ENCODE measurements at places on chromosomes 6 and 20.

DNA sequence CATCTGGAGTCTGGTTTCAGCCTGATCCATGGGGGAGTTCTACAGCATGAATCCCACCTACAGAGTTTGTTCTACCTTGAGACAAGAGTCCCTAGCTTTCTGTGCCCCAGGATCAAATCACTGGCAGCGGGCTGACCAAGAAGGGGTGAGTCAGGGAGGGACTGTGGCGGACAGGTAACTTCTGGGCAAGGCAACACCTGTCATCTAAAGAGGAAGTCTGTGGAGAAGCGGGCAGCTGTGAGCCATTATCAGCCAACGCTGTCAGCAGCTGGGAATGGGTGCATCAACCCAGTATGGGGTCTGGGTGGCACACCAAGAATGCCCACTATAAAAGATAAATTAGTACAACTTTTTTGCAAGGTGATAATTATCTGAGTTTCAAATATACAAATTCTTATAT lies 45.9 kb downstream of the UBE3D start:
- DNase-seq: no peak

GRCh38 chr6:138925806-138926205 lies 62.2 kb downstream of the REPS1 start:
- DNase-seq: no peak

GRCh38 chr20:9360431-9360830 lies 154.0 kb upstream of the LAMP5 start:
- DNase-seq: no peak

DNA sequence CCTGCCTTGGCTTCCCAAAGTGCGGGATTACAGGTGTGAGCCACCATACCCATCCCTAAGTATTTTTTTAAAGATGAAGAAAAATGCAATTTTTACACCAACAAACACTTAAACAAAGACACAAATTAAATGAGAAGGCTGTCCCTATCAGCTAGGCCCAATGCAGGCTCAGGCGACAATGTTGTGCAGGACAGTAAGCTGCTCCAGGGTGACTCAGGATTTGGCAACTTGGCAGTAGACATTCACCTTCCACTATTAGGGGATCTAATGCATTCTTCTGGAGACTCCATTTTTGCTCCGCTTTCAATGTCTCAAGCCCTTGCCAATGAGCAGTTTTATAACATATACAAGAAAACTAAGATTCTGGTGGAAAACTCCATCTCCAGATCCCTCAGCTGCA lies 19.7 kb downstream of the NDRG3 start:
- no peak for DNase-seq

GRCh38 chr6:166955121-166955864 lies 1.1 kb downstream of the RNASET2 start:
- DNase-seq: no peak

DNA sequence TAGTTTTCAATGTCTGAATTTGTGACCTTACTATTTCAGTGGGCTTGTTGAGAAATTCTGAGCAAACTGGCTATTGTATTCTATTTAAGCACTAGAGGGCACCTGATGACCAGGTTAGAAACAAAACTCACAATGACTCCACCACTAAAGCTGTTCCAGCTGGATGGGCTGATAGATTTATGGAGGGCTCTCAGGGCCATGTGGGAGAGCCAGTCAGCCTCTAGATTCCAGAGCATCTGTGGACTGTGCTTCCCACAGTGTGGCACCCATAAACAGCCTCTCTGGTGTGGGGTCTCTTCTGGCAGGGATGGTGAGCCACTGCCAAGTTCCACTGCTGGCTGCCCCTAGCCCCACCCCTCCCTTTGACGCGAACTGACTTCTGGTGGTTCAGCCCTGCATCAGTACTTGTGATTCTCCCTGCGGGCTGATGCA lies 29.2 kb downstream of the C6orf58 start:
- peak; percentile 26 for DNase-seq

DNA sequence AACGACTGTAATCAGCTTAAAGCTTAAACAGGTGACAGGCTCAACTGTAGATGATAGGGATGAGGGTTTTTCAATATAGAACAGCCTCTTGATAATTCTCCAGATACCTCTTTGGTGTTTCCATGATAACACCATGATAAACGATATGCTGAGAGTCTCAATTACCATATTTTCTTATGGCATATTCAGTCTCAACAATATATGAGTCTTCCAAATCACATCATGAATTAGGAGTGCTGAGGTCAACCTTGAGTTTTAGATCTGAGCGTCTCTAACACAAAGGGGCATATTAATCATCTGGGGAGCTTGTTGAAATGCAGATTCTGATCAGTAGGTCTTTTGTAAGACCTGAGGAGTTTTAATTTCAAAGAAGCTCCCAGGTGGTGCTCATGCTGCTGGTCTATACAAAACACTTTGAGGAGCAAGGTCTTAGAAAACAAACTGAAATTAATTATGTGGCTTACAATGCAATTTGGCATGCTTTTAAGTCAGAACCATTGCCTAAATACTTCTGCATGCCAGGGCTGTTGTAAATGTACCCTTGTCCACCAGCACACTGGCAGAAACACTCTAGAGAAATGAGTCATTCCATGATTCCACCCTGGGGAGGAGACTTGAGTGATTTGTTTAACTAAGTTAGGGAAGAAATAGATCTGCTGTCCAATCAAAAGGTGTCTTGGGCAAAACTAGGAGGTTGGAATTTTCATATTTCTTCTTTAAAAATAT lies 49.6 kb downstream of the PTCHD4 start:
- no peak for DNase-seq

DNA sequence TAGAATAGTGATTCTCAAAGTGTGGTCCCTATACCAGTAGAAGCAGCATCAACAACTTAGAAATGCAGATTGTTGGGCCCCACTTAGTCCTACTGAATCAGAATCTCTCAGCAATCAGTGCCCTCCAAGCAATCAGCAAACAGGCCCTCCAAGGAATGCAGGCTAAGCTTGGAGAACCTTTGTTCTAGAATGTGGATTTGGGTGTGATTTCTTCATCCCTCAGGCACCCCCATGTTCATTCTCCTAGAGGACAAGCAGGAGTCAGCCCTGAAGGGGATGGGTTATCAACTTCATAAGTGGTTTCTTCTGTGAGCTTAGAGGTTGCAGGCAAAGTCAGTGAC lies 40.5 kb upstream of the TAF8 start:
- no peak for DNase-seq

GRCh38 chr6:32371229-32371628 lies 474 bp downstream of the TSBP1 start:
- no peak for DNase-seq

- DNase-seq: no peak
These were observed 115.6 kb downstream of the TMEM170B start for GRCh38 chr6:11653028-11653583.

DNA sequence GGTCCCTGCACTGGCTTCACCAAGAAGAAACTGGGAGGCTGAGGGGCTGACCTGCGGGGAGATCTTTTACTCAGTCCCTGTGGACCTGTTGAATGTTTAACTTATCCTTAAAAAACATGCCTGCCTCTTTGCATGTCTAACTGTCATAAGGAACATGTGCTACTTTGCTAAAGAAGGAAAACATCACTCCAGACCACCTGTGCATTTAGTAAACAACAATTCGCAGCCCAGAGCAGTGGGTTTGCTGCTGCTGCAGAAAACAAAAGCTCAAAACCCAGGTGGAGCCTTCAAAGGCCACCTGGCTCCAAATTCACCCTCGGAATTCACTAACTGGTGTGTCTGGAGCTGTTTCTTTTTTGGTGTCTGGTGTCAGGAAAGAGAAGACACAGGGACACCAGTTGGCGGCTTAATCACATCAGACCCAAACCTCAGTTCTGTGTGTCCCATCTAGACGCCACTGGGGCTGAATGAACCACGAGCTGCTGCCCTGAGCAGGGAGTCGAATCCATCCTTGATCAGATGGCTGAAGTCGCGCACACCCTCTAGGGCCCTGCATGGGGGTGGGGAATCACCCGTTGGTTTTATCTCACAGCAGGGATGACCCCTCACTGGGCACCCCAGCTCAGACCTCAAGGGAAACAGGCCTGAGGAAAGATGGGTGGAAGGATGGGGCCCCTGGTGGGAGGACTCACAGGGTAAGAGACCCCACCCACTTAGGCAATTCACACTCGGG lies 344.3 kb downstream of the PREX1 start:
- no peak for DNase-seq

- no peak for DNase-seq
These were observed 88.6 kb downstream of the RNF217 start for GRCh38 chr6:125050663-125051318.

DNA sequence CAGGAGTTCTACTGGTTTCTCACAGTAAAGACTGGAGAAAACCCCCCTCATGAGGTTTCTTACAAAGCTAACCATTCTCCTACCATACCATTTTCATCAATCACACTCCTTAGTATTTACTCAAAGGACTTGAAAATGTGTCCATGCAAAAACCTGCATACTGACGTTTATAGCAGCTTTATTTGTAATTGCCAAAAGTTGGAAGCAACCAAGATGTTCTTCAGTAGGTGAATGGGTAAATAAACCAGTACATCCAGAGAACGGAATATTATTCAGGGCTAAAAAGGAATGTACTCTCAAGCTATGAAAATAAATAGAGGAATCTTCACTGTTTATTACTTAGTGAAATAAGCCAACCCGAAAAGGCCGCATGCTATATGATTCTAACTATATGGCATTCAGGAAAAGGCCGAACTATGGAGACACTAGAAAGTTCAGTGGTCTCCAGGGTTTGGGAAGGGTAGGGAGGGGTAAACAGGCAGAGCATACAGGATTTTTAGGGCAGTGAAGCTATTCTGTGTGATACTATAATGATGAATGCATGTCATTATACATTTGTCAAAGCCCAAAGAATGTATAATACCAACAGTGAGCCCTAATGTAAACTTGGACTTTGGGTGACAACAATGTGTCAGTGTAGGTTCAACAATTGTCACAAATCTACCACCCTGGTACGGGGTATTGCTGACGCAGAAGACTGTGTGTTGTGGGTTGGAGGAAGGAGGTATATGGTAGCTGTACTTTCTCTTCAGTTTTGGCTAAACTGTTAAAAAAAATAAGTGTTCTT lies 50.6 kb downstream of the SNX5 start:
- no peak for DNase-seq

DNA sequence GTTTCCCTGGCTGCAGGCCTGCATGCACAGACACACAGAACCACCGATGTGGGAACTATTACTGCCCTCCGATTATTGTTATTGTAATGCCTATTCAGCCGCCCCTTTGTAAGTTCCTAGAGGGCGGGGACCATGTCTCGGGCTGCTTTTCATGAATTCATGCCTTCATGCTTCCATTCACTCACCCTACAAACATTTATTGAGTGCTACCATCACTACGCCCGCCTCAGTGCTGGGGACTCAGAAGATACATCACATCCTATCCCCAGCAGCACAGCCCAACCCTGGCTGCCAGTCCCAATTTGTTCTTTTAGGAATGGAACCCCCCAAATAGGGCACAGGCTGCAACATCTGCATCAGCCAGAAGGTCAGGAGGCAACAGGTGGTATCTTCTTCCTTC lies 75.9 kb downstream of the FOXA2 start:
- no peak for DNase-seq

DNA sequence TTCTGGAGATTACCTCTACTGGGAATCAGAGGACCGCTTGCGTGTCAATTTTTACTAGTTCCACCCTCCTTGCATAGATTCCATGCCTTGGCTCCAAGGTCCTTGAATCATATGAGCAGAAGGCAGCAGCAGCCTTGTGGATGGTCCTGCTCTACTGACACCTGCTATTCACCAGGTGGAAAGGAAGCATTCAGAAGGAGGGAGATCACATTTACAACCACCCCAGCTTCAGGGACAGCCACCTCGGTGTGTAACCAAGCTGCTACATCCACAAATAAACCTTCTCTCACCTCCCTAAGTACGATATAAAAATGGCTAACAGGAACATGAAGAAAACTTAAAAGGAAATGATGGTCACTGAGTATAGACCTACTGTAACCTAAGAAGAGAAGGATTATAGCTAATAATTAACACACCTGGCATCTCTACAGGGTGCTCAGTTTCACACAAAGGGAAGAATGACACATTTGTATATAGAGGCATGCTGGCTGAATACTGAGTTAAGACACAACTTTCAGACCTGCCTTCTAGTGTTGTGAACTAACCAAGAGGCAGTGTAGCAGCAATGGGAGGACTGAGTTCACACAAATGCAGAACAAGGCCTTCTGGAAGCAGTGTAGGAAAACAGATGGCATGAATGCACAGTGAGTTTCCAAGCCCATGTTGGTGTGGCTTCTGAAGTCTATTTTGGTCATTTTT lies 46.3 kb upstream of the SRPK1 start:
- DNase-seq: peak; percentile 25

GRCh38 chr6:37103169-37104039 lies 66.5 kb upstream of the PIM1 start:
- DNase-seq: peak; percentile 84

- no peak for DNase-seq
These were observed 73.6 kb downstream of the ERMARD start for GRCh38 chr6:169824848-169825557.

GRCh38 chr20:36873498-36874189 lies 2.3 kb upstream of the TLDC2 start:
- no peak for DNase-seq

GRCh38 chr20:12049125-12049524 lies 131.4 kb downstream of the BTBD3 start:
- DNase-seq: no peak

GRCh38 chr6:137715589-137716045 lies 151.4 kb upstream of the TNFAIP3 start:
- no peak for DNase-seq

DNA sequence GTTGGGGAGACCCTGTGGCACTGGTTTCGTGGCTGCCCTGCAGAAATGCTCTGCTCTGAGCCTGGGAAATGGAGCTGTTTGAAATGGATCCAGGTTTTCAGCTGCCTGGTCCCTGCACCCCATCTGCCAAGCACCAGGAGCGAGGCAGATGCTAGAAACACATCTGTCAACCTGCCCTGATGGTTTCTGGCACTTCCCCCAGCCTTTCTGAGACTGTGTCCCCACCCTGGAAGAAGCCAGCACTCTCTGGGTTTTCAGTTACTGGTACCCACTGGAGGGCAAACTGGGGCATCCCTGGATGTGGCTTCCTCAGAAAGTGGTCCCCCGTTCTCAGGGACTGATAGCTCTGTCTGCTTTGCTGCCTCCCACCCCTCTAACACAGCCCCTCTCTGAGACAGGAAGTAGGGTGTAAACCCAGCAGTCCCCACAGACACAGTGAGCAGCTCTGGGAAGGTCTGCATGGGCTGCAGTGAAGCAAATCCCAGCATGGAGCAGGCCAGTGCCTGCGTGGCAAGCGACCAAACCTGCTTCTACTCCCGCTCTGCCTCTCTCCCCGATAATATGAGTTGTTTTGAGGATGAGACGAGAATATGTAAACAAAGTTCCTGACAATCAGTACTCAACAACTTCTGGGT lies 54.2 kb upstream of the MAFB start:
- no peak for DNase-seq

GRCh38 chr6:16518265-16518664 lies 243.0 kb downstream of the ATXN1 start:
- no peak for DNase-seq

DNA sequence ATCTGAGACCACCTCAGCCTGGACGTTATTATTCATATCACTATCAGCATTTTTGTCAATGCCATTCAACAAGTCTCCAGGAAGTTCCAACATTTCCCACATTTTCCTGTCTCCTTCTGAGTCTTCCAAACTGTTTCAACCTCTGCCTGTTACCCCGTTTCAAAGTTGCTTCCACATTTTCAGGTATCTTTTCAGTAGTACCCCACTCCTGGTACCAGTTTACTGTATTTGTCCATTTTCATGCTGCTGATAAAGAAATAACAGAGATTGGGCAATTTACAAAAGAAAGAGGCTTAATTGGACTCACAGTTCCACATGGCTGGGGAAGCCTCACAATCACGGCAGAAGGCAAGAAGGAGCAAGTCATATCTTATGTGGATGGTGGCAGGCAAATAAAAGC lies 565.5 kb downstream of the FRK start:
- no peak for DNase-seq
